ENCODE measurements at places on chromosomes 3 and 15.

- peak; percentile 24 for DNase-seq
Measured at GRCh38 chr15:41695750-41696436, 35.7 kb downstream of the MGA start.

GRCh38 chr3:197836244-197836643 is 45.2 kb downstream of the LRCH3 start:
- DNase-seq: no peak

DNA sequence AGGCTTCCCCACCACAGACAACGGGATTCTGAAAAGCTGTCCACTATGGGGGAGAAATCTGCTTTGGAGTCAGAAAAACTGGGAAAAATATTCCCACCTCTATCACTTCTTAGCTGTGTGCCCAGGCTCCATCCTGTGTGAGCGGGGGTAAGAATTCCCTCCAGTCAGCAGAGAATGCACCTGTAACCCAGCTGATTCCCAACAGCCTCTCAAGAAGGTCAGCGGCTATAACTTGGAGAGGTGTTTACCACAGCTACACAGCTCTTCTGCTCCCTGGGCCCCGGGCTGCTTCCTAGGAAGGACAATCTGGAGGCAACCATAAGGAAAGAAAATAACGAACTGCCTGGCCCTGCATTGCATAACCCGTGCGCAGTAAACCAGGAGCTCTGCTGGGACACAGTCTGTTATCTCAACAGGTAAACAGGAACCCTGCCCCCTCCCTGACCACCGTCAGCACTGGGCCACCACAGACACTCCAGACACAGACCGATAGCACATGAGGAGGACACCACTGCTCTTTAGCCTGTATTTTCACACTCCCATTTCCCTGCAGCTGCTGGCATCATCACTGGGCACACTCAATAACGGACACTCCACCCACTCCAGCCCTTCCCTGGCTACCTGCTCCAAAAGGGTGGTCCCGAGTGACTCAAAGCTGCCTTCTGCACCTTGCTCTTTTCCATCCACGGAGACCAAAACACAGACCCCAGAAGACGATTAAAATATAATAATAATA is 2.1 kb downstream of the RAB43 start:
- no peak for DNase-seq

DNA sequence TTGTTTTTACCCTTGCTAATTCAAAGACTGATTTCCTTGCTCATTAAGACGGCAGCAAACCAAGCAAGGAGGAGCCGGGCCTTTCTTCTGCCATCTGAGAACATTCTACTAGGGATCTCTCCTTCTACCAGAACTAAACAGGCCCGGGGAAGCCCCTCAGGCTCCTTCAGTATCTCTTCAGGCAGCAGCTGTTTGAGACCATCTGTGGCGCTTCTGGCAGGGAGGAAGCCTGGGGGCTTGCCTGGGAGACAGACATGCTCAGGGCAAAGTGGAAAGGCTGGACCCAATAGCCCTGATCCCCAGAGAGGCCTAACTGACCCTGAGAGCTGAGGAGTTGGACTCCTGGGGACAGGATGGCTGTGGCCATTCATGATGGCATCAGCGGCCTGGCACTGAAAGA is 67.9 kb downstream of the FEM1B start:
- DNase-seq: no peak

DNA sequence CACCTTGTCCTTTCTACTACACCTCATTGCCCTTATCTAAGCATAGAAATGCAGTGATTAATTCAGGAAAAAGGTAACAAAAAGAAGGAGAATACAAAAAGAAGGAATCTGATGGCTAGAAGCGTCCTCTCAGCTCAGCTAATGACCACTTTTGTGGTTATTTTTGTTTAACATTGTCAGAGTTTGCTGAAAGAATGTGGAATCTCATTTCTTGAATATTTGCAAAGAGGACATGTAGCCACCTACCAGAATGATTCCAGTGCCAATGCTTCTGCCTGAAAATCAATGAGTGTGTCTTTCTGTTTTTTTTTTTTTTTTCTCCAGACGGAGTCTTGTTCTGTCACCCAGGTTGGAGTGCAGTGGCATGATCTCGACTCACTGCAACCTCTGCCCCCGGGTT is 24.5 kb downstream of the NANOGP8 start:
- no peak for DNase-seq

GRCh38 chr3:151798466-151798865 is 15.4 kb upstream of the AADAC start:
- no peak for DNase-seq

- no peak for DNase-seq
Measured at GRCh38 chr3:5677555-5677954, 490.0 kb downstream of the EDEM1 start.

DNA sequence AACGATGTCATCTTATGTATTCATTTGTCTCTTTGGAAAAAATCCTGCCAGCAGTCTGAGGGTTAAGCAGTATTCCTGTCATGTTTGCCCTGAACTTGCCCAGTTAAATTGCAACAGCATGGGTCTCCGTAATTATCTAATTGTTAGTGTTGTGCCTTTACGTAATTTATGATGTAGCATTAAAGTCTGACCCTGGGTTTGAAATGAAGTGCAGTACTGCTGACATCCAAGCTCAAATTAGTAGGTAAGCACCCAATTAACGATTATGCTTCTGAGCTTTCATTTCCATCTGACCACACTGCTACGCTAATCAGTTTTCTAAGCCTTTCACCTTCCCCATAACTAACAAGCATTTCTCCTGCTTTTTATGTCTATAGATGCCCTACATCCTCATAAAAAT is 241.8 kb downstream of the ARRDC4 start:
- no peak for DNase-seq

- no peak for DNase-seq
Measured at GRCh38 chr3:12992629-12993516, 80.4 kb downstream of the IQSEC1 start.

DNA sequence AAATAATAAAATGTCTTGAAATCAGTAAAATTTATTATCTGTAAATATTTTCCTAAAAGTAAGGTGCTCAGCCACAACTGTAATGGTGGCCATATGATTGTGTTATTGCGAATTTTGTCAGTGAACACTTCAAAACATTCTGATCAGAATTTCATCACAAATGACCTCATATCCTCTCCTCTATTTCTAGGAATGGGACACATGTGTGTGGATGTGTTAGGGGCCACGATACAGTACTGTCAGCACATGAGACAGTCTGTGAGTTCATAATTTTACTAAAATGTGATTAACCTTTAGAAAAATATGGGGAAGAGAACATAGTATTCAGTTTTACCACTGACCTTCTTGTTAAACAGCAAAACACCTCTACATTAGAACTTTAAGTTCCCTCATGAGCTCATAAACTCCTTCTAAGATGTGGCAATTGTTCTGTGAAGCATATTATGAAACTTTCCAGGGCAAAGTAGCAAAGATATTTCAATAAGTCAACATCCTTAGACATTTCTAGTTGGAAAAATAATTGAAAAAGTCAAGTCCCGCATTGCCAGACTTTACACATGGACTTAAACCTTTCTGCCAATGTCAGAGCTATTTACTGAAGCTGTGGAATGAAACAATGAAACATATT is 158.2 kb upstream of the ABI3BP start:
- DNase-seq: no peak

DNA sequence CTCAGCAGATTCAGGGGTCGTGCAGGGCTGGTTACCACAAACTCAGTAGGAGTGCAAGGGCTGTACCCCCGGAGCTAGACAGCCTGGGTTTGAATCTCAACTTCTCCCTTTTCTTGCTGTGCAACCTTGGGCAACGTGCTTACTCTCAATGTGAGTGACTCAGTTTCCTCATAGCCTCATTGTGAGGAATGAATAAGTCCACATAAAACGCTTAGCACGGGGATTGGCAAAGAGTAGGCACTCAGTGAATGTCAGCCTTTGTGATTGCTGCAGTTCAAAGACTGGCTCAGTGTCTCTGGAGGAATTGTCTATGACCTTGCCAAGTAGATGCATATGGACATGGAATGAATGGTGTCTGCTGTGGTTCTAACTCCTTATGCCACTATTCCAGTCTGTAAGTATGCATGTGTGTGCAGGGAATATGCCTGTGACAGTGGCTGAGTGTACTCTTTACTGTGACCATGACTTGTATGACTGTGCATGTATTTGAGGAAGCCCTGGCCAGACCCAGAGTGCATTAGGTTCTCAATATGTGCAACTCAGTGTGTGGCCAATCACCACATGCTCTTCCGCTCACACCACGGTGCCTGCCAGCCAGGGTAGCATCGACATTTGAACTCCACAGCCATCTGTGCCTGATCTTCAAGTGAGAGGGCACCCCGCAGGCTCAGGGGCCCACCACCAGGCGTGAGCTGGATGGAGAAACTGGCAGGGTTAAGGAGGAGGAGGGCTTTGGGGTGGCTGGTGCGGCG is 900 bp upstream of the HYAL3 start:
- no peak for DNase-seq

DNA sequence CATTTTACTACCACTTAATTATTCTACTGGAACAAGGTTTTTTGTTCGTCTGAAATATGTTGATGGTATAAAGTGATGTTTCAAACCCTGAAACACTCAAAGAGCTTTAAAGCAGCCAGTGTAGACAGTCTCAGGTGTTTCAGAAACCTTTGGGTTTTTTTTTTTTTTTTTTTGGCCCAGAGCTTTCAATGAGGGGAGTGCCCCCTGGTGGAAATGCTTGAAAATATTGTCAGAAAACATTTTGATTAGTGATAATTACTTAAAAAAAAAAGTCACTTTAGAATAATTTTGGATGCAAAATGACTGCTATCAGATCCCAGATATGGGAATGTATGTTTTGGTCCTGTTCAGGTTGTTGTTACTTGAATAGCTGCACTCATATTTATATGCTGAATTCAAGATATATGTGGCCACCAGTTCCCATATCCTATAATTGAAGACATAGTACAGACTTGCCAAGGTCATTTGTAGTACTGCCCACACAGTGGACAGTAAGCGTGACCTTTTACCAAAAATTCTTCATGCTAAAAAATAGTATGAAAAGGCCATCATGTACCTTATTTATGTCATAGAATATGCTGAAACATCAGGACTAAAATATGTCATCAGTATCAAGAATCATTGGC is 35.9 kb downstream of the SATB1 start:
- peak; percentile 21 for DNase-seq

GRCh38 chr3:51386852-51387229 is 1.8 kb downstream of the MANF start:
- no peak for DNase-seq

DNA sequence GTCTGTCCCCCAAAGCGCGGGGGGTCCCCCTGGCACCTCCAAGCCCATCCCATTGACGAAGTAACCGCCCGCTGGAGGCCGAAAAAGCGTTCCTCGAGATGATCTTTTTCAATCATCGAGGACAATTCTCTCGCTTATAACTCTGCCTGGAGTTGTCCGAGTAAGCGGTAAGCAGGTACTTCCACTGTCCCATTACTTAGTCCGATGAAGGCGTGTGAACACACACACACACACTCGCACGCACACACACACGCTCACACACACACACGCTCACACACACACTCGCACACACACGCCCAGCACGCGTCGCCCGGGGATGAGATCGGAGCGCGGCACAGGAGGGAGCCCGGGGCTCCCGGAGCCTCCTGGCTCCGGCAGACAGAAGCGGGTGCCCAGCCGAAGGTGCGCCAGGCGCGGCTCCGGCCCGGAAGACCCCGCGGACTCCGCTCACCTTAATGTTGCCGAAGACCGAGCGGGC is 430 bp downstream of the SLCO2A1 start:
- no peak for DNase-seq

DNA sequence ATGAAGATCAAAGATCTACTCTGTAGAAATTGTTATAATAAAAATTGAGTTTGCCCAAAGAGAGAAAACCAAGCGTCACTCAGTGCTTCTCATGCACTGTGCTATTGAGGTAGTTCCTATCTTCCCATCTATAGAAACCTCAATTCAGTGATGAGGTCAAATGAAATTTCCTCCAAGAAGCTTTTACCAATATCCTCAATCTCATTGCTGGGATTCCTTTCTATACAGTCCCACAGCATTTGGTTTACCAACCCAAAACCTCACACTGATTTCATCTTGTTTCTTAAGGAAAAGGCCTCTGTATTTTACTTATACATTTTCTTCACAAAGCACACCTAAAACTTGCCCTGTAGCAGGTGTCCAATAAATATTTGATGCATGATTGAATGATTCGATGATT is 147.2 kb downstream of the ALCAM start:
- DNase-seq: no peak

Data from activated T-cell treated with anti-CD3 and anti-CD28 coated beads, Interleukin-2, amount 50 U/mL, for 4 hours (primary cell).